Right renal pelvis (tissue), 4 donors: ENCODE measurements at places on chromosomes 3 and 15.

DNA sequence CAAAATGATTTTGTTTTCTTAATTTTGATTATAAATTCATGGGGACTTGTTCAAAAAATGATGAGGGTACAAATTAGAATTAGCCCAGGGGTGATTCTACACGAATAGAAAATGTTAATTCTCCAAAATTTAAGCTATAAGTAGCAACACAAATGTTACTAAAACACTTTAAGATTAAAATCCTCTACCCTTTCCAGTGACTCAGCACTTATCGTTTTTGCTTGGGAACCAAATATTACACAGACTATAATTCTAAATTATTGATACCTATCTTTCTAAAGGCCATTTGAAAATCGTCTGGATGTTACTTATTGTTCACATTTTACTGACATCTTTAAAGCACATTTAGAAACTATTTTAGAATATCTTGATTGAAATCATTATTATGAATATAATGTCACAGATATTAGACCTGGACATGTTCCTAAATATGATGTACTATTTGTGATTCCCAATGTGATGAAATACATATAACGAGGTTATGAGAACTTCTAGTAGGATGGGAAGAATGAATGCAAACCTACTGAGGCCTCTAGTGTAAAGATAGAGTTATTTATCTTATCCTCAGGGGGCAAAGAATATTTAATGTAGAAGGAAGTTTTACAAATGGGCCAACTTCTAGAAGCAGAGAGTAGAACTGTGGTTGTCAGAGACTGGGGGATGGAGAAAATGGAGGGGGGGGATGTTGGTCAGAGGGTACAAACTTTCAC is 132.0 kb upstream of the TP63 start:
- no peak for DNase-seq

DNA sequence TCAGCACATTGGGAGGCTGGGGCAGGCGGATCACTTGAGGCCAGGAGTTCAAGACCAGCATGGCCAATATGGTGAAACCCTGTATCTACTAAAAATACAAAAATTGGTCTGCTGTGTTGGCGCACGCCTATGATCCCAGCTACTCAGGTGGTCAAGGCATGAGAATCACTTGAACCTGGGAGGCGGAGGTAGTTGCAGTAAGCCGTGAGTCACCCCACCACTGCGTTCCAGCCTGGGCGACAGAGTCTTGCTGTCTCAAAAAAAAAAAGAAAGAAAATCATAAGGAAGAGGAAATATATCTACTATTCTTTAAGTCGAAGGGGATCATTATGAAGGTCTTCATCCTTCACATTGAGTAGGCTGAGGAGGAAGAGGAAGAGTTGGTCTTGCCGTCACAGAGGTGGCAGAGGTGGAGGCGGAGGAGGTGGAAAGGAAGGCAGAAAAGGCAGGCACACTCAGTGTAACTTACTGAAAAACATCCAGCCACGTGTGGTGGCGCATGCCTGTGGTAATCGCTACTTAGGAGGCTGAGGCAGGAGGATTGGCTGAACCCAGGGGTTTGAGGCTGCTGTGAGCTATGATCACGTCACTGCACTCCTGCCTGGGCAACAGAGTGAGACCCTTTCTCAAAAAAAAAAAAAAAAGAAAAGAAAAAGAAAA is 14.2 kb downstream of the CSK start:
- DNase-seq: no peak

- no peak for DNase-seq
Measured at GRCh38 chr3:114709102-114709501, 415.3 kb downstream of the TIGIT start.

DNA sequence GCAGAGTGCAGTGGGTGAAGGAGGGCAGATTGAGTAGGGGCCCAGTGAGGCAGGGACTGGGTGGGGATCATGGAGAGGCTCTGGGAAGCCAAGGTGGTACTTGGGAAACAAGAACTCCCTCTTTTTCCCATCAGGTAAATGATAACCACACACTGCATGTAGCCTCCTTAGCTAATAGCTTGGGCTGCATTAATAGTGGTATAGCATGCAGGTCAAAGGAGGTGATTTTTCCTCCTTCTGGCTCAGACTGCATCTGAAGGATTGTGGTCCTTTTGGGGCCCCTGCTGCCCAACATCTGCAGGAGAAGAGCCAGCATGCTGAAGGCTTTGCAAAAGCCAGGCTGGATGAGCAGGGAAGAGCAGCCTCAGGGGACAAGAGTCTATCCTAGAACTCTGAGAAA is 45.4 kb downstream of the PPCDC start:
- no peak for DNase-seq

GRCh38 chr15:94164971-94165370 is 66.4 kb upstream of the MCTP2 start:
- DNase-seq: no peak

- DNase-seq: no peak
Measured at GRCh38 chr3:186790261-186790981, 7.0 kb downstream of the EIF4A2 start.

DNA sequence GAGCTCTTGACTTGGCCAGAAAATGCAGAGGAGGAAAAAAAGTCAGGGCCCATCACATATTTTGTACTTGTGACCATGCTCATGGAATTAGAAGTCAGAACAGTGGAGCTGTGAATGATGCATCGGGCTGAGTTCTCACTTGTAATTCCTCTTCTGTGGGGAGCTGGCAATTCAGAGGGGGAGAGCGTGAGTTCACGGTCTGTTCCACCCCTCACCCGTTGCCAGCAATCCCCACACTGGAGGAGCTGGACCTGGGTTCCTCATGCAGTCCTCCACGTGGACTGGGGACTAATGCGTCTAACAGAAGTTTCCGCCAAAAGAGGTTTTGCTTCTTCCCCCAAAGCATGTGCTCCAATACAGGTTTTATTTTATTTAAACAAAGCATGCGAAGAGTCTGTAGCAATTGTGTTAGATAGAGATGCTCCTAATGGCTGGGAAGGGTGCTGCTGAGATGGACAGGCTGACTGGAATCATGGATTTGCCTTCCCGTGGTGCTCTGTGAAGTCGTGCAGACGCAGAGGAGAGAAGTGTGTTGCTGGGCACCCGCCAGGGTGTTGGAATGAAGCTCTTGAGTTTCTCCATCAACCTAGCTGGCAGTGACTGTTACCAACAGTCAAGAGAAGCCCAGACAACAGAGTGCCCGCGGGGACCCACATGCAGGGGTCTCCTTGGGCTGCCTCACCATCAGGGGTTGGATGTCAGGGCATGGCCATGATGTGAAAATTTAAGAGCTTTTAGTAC is 77.4 kb upstream of the PCSK6 start:
- DNase-seq: no peak

DNA sequence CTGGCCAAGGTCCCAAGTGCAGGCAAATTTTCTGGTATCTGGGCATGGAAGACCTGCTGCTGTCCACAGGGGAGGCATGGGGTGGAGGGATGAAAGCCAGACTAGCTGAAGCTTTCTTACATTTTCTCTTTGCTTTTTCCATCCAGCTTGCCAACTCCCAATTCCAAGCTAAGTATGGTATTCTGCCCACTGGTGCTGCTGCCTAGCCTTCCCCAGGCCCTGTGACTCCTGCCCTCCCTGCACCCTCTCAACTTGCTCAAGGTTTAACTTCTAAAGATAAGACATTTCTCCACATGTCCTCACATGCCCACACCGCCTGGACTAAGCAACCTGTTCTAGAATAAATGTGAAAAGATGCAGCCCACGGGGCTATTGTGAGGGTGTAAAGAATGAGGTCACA is 59.5 kb upstream of the HACD2 start:
- no peak for DNase-seq

DNA sequence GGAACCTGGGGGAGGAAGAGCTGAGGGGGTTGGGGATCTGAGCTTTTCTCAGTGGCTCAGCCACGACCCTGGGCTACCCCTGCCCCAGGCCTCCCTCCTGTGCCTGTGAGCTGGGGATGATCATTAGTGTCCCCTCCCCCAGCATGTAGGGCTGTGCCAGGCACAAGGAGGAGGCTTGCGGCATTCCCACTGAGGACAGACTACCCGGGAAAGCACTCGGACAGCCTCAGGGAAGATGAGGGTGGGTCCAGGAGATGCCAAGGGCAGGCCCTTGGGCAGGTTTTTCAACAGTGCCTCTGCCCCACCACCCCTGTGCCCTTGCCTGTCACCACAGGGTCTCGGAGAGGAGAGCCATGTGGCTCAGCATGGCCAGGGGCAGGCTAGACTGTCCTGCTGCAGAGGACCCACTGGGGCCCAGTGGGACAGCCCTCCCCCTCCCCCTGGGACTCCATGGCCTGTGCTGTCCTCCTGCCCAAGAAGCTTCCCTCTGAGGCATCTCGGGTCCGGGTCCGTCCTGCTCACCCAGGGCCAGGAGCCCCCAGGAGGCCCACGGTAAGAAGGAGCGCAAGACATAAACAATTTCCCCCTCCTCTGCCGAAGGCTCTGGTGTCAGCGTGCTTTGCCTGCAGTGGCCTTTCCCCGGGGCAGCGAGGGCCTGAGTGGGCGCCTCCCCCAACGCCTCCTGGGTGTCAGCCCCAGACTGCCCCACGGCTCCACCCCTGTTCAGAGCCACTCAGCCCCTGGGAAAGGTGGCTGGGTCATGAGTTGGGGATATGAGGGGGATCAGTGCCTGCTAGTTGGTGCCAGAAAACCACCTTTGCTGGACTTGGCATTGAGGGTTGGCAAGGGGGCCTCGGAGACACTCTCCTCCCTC is 192.5 kb downstream of the GOLGA6L6 start:
- DNase-seq: no peak

GRCh38 chr3:78857494-78858111 is 910.2 kb downstream of the ROBO1 start:
- no peak for DNase-seq

DNA sequence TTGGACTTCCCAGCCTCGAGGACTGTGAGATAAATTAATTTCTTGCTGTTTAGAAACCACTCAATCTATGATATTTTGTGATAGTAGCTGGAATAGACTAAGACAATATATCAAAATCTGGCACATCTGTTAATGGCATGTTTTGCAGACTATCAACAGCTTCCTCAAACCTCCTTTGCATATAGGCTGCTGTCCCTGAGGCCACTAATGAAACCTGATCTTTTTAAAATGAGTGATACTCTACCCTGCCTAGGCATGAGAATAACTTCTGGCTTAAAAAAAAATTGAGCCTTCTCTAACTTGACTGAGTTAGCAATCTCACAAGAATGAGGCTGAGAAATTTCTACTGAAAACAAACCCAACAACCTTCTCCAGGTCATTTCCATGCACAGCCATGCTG is 176.0 kb upstream of the CRBN start:
- DNase-seq: no peak

DNA sequence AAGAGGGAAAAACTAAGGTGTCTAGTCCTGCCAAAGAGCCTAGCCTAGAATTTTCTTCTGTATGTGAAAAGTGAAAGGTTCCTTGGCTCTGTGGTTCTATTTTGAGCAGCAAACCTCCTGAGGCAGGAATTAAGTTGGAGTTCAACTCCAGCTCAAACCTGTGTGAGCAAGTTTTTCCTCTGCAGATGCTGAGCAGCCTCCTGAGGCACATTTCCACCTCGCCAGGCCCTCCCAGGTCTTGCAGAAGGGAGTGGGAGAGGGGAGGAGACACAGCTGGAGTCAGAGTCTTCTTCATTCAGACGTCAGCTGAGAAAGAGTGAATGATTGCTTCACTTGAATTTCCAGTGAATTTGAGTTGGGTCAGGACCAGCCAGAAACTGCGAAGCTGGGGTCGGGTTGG is 69.5 kb upstream of the ETV5 start:
- DNase-seq: no peak

DNA sequence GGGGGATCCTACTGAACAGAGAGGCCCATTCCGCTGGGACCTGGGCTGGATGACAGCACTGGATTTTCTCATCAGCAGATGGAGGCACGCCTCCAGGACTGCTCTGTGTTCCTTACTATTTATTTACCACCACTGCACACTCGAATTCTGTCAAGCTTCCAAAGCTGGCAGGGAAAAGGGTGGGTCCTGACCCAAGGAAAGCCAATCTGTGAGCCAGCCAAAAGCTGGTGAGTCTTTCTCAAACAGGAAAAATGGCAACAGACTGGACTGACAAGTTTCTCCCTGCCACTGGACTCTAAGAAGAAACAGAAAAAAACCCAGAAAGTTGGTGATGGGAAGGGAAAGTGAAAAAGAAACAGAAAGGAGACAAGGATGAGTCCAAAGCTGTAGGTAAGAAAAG is 37.8 kb downstream of the CD47 start:
- DNase-seq: no peak

DNA sequence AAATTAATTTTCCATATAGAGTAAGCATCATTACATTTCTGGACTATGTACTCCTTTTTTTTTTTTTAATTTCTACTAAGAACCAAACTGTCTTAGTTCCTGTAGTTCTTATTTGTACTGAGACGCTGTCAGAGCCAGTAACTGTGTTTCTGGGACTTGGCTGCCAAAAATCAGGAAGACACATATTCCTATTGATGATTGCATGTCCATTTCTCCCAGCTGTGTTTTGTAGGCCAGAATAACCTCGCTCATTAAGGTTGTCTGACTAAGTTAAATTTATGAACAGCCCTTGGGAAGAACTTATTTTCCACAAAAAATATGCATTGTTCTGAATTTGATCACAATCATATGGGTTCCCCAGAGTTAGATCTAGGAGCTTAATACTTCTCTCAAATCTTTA is 29.5 kb downstream of the PLSCR5 start:
- DNase-seq: no peak

DNA sequence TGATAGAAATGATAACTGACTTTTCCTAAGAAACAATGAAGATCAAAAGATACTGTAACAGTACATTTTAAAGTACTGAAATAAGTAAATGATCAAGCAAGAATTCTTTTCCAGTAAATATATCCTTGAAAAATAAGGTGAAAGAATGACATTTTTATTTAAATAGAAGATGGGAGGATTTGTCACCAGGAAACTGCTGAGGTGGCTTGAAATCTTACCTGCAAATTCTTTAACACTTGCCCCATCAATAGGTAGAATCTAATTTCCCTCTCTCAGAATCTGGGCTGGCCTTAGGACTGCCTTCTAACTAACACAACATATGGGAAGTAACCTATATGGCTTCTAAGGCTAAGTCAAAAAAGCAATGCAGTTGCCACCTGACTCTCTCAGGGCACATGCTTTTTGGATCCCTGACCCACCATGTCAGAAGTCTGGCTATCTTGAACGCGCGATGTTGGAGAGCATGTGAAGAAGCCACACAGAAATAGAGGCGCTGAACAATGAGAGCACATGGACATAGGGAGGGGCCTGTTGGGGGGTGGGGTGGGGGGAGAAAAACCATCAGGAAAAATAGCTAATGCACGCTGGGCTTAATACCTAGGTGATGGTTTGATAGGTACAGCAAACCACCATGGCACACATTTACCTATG is 11.5 kb downstream of the ACSBG1 start:
- no peak for DNase-seq

GRCh38 chr15:77496715-77497109 is 76.0 kb downstream of the HMG20A start:
- no peak for DNase-seq

DNA sequence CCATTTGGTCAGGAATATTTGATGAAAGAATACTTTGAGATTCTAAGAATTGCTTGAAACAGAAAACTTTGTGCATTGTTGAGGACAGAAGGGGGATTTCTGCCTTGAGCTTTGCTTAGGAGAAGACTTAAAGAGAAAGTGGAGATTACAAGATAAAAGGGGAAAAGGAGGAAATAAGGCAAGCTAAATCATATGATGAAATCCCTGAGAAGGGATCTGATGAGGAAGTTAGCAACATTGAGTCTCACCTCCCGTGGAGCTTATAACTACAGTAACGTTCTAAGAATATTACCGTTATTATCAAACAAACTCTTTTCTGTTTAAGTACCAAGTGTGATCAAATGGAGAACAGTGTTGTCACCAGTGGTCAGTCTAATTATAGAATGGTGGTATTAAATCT is 414.7 kb upstream of the NAALADL2 start:
- no peak for DNase-seq

- no peak for DNase-seq
Measured at GRCh38 chr15:58830556-58830955, 59.5 kb downstream of the MINDY2 start.
